ENCODE measurements at places on chromosomes 2 and 18. TPM values are rescaled to one million over a fixed set of nuclear protein-coding genes. Genes with fewer than 3 reads are reported as not detected.

NTSR2 gene
- not detected for total RNA-seq

EPB41L3 gene
- 1.9 TPM for total RNA-seq

NAT8 gene
- not detected for total RNA-seq

TUBB8B gene
- not detected for total RNA-seq

PDE11A gene
- total RNA-seq, result not detected

LYG1 gene
- 2.5 TPM for total RNA-seq

CGREF1 gene
- total RNA-seq, result 1.6 TPM

CYP1B1 gene
- 8.6 TPM for total RNA-seq

- H3K27me3 ChIP-seq, result no peaks in the 10 kb centered on the region
- H3K4me3 ChIP-seq, result no peak overlapping the region
- no peaks in the 10 kb centered on the region for H3K4me1 ChIP-seq
- H3K36me3 ChIP-seq, result no peaks in the 10 kb centered on the region
- no peak overlapping the region for H3K27ac ChIP-seq
- no peak for DNase-seq
These were observed 44.0 kb upstream of the CHMP1B start for GRCh38 chr18:11807233-11807632.

DNA sequence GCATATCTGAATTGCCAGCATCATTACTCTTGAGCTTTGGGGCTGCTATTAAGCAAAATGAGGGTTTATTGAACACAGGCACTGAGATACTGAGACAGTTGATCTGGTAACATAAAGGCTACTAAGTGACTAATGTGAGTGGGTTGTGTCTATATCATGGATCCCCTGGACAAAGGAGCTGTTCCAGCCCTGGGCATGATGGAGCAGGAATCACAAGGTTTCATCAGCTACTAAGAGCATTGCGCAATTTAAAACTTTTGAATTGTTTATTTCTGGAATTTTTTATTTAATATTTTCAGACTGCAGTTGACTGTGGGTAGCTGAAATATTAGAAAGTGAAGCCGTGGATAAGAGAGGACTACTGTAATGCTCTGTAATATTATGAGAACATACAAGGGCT lies 73.5 kb downstream of the MGAT5 start:
- no peak for DNase-seq
- H3K27ac ChIP-seq, result no peak overlapping the region
- H3K27me3 ChIP-seq, result no peaks in the 10 kb centered on the region

GRCh38 chr2:60888853-60889252 lies 7.5 kb downstream of the REL start:
- no peaks in the 10 kb centered on the region for H3K27me3 ChIP-seq
- DNase-seq, result no peak
- peak overlapping the region; percentile 58 for H3K27ac ChIP-seq
- peak overlapping the region; percentile 42 for H3K4me3 ChIP-seq
- peaks cover 40% of the 10 kb centered on the region for H3K4me1 ChIP-seq

GRCh38 chr2:1081451-1082225 lies 131.0 kb downstream of the SNTG2 start:
- H3K4me1 ChIP-seq, result no peaks in the 10 kb centered on the region
- H3K36me3 ChIP-seq, result no peaks in the 10 kb centered on the region
- H3K4me3 ChIP-seq, result no peak overlapping the region

DNA sequence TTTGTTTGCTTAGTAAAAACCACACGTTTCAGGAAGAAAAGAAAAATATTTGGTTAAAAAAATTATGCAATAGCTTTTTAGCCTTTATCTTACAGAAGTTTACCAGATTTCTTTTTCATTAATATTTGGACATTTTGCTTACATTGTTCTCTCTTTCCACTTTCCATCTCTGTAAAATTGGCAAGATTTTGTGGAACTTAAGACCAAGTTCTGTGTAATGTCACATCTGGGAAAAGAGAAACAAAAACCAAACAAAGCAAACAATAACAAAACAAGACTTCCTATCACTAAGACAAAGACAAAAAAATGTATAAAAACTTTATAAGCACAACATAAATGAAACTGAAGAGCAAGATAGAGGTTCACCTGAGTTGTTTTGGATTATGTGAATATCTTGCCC lies 1392.1 kb upstream of the CELF4 start:
- H3K4me1 ChIP-seq, result peaks cover 4% of the 10 kb centered on the region
- no peak overlapping the region for H3K4me3 ChIP-seq
- no peaks in the 10 kb centered on the region for H3K36me3 ChIP-seq
- DNase-seq, result no peak

DNA sequence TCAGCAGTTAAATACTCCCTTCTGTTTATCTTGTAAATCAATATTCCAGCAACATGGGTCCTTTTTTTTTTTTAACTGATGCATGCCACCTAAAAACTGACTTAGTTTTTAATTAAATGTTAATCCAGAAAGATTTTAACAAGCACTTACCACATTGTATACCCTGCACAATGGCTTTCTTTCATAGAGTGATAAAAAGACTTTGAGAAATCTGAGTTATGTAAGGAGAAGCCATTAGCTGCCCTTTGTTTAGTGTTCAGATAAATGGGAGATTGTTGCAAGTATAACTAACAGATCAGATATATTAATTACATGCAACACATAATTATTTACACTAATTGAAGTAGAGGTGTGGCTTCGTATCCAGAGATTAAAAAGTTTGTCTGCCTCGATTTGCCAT lies 22.7 kb upstream of the NFATC1 start:
- peaks cover 21% of the 10 kb centered on the region for H3K4me1 ChIP-seq
- no peak overlapping the region for H3K4me3 ChIP-seq
- no peak overlapping the region for H3K27ac ChIP-seq
- no peak for DNase-seq
- H3K36me3 ChIP-seq, result peaks cover 7% of the 10 kb centered on the region
- no peaks in the 10 kb centered on the region for H3K27me3 ChIP-seq

- no peak overlapping the region for H3K4me3 ChIP-seq
- peaks cover 38% of the 10 kb centered on the region for H3K27me3 ChIP-seq
- no peaks in the 10 kb centered on the region for H3K36me3 ChIP-seq
- H3K27ac ChIP-seq, result no peak overlapping the region
- H3K4me1 ChIP-seq, result peaks cover 2% of the 10 kb centered on the region
- DNase-seq, result no peak
These were observed 12.6 kb downstream of the FN1 start for GRCh38 chr2:215423234-215423633.

DNA sequence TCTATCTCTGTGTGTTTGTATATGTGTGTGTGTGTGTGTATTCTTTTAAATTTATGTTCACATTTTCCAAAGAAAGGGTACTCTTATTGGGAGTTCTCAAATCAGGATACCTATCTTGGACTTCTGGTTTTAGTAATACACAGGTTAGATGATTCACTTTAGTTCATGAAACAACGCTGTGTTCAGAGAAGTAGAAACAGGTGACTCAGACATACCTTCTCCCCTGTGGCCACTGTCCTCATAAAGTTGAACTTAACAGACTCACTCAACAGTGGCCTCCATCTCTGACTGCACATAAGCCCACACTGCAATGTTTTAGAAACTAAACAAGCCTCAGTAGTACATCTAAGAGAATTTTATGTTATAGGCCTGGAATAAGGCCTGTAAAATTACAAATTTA lies 566.6 kb upstream of the VRK2 start:
- no peaks in the 10 kb centered on the region for H3K36me3 ChIP-seq
- DNase-seq, result no peak
- H3K27me3 ChIP-seq, result no peaks in the 10 kb centered on the region

- H3K27me3 ChIP-seq, result no peaks in the 10 kb centered on the region
- H3K4me3 ChIP-seq, result no peak overlapping the region
- DNase-seq, result no peak
- H3K36me3 ChIP-seq, result peaks cover 2% of the 10 kb centered on the region
- H3K27ac ChIP-seq, result no peak overlapping the region
- H3K4me1 ChIP-seq, result peaks cover 11% of the 10 kb centered on the region
These were observed 279.7 kb upstream of the TRIB2 start for GRCh38 chr2:12436935-12437561.

DNA sequence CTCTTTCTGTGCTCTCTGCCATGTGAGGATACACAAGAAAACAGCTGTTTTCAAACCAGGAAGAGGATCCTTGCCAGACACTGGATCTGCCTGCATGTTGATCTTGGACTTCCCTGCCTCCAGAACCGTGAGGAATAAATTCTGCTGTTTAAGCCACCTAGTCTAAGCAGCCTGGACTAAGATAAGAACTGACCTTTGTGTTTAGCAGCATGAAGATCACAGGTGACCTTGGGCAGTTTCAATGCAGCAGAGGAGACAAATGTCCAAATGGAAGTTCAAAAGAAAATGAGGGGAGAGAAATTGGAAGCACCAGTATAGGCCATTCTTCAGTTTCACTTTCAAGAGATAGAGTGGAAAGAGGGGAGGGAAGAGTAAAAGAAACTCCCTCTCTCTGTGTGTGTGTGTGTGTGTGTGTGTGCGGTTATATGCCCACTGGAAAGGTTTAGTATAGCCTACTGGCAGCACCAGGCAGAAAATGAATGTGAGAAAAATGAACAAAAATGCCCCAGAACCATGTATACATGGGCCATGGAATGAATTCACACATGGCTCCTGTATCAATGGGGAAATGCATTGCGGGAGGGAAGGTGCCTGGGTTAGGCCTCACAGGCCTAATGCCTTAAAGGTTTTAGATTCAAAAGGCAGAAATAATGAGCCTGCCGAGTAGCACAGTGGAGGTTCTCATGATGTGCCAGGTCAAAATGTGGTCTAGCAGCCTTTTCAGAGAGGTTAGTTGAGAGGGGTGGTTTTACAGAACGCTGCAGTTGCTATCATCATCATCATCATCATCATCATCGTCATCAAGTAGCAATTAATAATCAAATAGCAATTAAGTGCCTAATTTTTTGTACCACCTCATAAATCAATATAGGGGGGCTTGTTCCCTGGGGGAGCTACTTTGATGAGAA lies 1.1 kb upstream of the CERS6 start:
- H3K27me3 ChIP-seq, result no peaks in the 10 kb centered on the region
- H3K36me3 ChIP-seq, result peaks cover 3% of the 10 kb centered on the region
- no peak overlapping the region for H3K4me3 ChIP-seq
- DNase-seq, result no peak
- H3K4me1 ChIP-seq, result peaks cover 24% of the 10 kb centered on the region

DNA sequence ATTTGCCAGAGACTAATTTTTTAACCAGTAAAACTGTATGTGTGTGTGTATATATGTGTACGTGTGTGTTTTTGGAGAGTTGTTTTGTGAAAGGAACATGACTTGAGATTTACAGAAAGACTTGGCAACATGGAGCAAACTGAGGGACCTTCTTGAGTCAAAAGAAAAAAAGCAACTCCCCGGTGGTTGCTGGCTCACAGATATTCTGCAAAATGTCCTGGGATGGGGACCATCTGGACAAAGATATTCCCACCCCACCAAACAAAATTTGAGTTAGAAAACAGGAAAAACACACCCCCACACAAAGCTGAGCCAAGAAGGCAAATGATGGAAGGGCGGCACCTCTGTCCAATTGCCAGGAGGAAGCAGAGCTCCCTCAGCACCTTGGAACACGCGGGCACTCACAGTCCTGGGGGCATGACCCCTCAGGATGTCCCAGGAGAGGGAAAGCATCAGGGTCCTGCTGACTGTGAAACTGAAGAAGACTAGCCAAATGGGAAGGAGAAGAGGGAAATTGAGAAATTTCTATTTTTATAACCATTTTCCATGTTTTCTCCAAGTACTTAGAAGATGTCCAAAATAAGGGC lies 290.2 kb upstream of the ACVR2A start:
- peaks cover 5% of the 10 kb centered on the region for H3K27me3 ChIP-seq
- DNase-seq, result no peak
- H3K4me3 ChIP-seq, result no peak overlapping the region
- H3K27ac ChIP-seq, result no peak overlapping the region

GRCh38 chr2:119134775-119135174 lies 23.8 kb downstream of the C1QL2 start:
- no peak for DNase-seq
- H3K27me3 ChIP-seq, result peaks cover 3% of the 10 kb centered on the region

GRCh38 chr2:11022591-11023273 lies 111.0 kb downstream of the KCNF1 start:
- no peak overlapping the region for H3K27ac ChIP-seq
- no peaks in the 10 kb centered on the region for H3K36me3 ChIP-seq
- no peak for DNase-seq
- no peak overlapping the region for H3K4me3 ChIP-seq
- H3K27me3 ChIP-seq, result peaks cover 8% of the 10 kb centered on the region

DNA sequence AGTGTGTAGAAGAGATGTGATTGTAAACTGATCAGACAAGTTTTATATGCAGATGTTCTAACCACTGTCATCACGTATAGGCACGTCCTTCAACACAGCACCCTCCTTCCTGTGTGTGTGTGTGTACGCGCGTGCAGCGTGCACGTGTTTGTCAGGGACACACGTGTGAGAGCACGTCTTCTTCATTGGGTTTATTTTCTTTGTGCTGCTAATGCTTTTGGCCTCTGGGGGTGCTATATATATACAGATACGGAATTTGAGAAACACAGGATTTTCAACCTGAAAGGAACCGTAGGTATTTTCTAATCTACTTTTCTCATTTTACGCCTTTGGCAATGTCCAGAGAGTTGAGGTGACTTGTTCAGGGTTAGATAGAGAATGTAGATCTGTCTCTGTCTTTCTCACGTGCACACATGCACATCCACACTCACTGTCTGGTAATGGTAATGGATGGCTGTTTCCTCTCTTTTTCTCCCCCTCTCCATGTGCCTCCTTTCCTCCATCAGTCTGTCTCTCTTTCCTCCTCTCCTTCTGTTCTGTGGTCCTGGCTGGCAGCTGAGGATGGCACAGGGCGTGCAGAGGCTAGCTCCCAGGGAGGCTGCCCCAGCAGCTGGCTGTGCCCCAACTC lies 13.4 kb upstream of the CELF4 start:
- H3K4me1 ChIP-seq, result no peaks in the 10 kb centered on the region
- H3K36me3 ChIP-seq, result no peaks in the 10 kb centered on the region
- no peaks in the 10 kb centered on the region for H3K27me3 ChIP-seq
- H3K27ac ChIP-seq, result no peak overlapping the region
- no peak for DNase-seq

- no peak for DNase-seq
- no peaks in the 10 kb centered on the region for H3K4me1 ChIP-seq
- no peaks in the 10 kb centered on the region for H3K27me3 ChIP-seq
- no peak overlapping the region for H3K4me3 ChIP-seq
These were observed 83.1 kb downstream of the CCDC85A start for GRCh38 chr2:56266761-56267414.

- H3K4me3 ChIP-seq, result no peak overlapping the region
- no peaks in the 10 kb centered on the region for H3K36me3 ChIP-seq
- H3K4me1 ChIP-seq, result no peaks in the 10 kb centered on the region
- DNase-seq, result no peak
- no peaks in the 10 kb centered on the region for H3K27me3 ChIP-seq
These were observed 5.9 kb downstream of the NRXN1 start for GRCh38 chr2:51025906-51026555.

Measured in activated naive CD8-positive, alpha-beta T cell treated with anti-CD3 and anti-CD28 coated beads, Interleukin-2, amount 10 ng/mL, durations not matched to agents 7 days and 5 days (primary cell).